Stimulated activated CD8-positive, alpha-beta memory T cell treated with anti-CD3 and anti-CD28 coated beads, Interleukin-4, amount 100 ng/mL, for 4 hours (primary cell): ENCODE measurements at places on chromosomes 1 and 21.

GRCh38 chr1:207973898-207974568, 63.1 kb upstream of the CD34 start:
- no peak for DNase-seq

DNA sequence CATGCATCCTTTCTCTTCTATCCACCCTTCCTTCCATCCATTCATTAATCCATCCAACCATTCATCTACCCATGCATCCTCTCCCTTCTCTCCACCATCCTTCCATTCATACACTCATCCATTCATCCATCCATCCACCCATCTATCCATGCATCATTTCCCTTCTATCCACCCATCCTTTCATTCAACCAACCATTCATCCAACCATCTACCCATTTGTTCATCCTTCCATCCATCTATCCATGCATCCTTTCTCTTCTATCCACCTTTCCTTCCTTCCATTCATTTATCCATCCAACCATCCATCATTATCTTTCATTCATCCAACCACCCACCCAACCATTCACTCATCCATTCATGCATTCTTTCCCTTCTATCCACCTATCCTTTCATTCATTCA, 188.4 kb downstream of the NPHP4 start:
- no peak for DNase-seq

- DNase-seq, result no peak
These were observed 144.0 kb downstream of the FMN2 start for GRCh38 chr1:240235521-240236288.

DNA sequence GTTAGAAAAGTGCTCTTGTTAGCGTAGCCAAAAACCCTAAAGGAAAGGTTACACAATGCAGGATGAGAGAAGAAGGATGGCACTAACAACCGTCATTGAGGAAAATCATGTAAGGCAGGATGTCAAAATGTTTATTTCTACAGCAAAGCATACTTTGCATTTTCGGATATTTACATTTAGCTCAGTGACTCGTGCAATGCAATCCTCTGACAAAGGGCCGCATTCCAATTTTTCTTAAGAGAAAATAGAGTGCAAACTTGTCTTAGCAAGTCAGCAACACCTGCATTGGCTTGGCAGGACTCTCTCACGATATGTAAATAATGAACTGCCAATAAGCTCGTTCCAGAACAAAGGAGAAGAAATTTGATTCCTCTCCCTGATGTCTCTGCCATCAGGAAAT, 33.3 kb downstream of the TIAM1 start:
- DNase-seq, result no peak

- no peak for DNase-seq
These were observed 292.7 kb downstream of the TPR start for GRCh38 chr1:186082235-186082937.

DNA sequence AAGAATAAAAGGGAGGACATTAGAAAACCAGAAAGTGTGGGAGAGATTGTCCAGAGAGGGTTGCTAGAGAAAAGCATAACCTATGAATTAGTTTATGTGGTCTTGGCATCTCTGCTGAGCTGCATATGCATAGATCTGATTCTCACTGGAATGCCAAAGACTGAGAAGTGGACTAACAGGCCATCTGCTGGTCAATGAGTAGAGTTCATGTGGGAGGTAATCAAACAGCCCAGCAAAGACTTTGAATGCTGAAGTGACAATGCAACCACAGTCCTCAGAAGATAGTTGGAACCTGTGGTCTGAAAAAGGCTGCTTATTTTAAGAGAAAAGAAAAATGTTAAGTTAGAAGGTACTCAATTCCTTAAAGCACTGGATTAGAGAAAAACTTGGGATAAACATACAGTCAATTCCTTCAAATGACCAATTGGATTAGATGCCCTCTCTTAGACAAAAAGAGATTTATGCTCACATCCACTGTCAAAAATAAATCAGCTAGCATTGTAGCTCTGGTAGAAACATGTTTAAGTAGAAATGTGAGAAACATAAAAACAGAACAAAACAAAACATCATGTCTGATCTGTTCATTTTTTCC, 382.8 kb downstream of the AMY1C start:
- no peak for DNase-seq

- DNase-seq, result no peak
These were observed 40.1 kb downstream of the BCAR3 start for GRCh38 chr1:93641527-93641926.

DNA sequence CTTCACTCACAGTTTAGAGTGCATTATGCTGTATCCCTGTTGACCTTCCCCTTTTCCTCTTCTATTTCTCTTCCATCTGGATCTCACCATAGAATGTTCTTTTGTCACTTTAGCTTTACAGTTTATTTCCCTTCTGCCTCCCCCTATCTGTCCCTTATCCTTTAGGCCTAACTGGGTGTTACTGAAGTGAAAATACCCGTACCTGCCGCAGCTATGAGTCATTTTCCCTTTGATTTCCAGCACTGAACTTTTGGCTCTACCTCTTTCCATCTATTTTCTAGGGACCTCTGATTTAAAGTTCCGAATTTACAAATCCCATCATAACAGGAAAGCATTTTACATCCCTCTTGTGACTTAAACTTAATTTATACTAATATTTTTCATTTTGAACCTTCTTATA, 19.7 kb downstream of the ITSN1 start:
- DNase-seq, result no peak

- no peak for DNase-seq
These were observed 12.4 kb downstream of the ACBD6 start for GRCh38 chr1:180489976-180490375.

- no peak for DNase-seq
These were observed 24.2 kb upstream of the ZNF648 start for GRCh38 chr1:182085726-182086125.

GRCh38 chr1:153251562-153251961, 7.9 kb upstream of the LORICRIN start:
- no peak for DNase-seq

- DNase-seq, result no peak
These were observed 121.7 kb downstream of the DTL start for GRCh38 chr1:212157252-212157651.

- DNase-seq, result no peak
These were observed 367.7 kb downstream of the PRDM2 start for GRCh38 chr1:14067711-14068110.

DNA sequence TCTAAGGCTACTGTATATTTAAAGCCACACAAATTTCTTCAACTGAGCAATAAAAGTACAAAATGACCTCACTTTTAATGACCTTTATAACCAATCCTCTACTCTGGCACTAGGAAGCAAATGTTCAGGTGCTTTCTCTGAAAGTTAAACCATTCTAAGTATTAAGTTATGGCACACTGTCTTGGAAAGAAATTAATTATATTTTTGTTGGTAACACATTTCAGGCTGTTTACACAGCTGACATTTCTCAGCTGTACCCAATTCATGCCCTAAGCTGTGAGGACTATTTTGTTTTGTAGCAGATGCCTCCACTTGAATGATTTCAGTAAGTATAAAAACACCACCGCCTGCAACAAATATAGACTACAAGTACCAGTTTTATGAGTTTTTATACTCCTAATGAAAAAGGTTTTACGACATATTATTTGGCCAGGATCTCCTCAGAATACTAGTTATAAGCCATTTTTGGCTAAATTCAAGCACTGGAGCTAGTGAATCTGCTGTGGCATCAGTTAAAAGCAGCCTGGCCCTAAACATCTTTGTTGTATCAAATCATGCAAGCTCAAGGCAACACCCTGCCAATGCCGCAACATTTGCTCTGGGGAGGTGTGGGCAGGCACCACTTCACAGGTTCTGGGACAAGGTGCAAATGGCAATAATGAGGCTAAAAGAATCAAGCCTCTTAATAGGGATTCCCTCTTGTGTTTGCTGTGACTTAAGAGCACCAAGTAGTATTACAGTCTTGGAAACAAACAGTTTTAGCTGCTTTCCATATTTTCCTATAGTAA, 228.4 kb upstream of the DMRTA2 start:
- DNase-seq, result no peak

DNA sequence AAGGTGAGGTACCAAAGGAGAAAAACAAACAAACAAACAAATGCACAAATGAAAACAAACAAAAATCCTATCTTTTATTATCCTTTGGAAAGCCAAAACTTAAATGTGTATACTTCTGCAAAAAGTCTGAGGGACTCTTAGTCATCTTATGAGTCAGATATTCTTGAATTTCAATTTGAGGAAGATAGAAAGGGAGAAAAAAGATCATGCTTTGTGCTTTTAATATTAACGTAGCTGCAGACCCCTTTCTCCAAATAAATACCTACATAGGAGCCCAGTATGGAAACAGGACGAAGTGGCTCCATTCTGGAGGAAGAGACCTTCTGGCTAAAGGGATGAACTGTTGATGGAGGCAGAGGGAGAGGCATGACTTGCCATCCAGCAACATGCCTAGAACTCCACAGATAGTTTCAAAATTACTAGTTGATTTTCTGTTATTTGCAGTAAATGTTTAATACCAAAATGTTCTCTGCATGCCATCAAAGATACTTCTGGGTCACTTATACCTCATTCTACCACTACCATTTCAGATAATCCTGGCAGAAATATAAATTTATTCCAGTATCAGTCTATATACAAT, 25.4 kb downstream of the NUP210L start:
- no peak for DNase-seq

DNA sequence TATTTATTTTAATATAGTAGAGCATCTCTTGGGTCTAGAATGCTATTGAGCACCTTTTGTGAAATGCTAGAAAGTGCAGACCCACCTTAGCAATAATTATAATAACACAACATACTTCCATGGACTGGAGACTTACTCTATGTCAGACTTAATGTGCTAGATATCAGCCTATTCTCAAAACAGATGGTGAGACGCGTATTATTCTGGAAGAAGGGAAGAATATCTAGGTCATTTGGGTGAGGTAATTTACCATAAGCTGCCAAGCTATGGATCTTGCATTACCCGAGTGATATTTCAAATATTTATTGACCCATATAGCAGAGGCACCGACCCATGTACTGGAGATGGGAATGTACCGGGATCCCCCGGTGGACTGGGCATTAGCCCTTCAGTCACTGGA, 20.6 kb upstream of the IFNLR1 start:
- DNase-seq, result no peak

GRCh38 chr21:16473988-16474387, 744.2 kb downstream of the USP25 start:
- DNase-seq, result no peak

DNA sequence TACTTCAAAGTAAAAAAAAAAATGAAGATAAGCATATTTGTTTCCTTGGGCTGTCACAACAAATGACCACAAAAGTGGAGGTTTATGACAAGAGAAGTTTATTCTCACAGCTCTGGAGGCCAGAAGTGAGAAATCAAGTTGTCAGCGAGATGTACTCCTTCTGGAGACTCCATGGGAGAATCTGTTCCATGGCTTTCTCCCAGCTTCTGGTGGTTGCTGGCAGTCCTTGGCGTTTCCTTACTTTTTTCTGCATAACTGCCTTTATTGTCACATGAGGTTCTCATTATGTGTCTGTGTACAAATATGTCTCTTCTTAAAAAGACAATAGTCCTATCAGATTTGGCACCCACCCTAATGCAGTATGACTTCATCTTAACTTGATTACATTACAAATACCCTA, 398.3 kb downstream of the KCNT2 start:
- no peak for DNase-seq

DNA sequence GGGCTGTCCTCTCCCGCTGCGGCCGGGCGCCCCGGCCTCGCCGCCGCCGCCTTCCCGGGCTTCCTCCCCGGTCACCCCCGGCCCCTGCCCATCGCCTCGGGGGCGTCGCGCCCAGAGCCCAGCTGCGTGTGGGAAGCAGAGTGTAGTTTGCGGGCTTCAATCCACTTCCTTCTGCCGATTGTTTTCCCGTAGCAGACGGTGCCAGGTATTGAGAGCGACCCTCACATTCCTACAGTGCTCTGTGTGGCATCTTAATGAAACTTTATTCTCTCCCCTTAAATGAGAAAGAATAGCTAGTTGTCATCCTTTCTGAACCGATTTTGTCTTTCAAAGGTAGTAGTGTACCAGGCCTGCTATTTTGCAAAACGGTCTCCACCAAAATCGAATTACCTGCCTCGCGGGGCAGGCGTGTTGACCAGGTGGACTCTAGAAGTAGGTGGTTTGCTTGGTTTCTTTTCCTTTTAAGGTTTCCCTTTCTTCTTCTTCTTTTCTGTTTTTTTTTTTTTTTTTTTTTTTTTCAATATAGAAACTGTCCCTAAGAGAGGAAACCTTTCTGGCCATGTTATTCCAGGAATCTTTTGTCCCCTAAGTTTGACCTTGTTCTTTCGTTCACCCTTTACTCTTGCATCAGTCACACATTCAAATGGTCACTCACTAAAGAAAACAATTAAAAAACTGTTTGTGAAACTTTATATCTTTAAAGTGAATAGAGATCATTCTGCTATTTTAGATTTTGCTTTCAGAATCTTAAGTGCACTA, 881 bp downstream of the USP25 start:
- DNase-seq, result no peak

DNA sequence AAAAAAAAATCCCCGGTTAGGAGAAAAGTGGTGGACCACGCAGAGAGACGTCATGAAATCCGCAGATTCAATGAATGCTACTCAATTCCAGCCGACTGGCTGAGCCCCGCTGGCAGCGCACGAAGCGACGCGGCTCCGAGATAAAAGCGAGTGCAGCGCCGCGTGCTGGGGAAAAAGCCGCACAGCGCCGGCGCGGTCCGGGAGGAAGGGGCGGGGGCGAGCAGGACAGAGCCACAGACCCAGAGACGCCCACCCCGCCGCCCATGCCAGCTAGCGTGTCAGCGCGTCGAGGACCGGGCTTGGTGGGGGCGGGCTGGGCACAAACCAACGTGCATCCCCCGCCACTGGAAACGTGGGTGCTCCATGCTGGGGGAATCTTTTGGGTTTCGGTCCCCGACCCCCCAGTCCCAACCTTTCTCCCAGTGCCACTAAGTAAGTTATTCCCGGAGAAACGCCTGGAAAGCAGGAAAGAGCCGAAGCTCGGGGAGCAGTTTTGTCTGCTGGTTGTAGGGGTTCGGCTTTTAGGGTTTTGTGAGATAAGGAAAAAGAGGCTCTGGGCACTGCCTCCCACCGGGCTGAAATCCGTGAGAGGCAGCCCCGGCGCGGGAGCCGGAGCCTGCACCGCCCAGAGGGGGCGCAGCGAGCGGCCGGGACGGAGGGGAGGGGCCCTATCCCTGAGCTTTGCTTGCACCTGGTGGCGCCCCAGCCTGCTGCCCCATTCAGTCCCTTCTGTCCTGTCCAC, at the start of gene KCNJ6:
Gene KCNJ6 (minus strand): TSS at position 148 of the 742 bp plus-strand sequence. CDS start 75,775 bp downstream, outside the sequence.
- no peak for DNase-seq

DNA sequence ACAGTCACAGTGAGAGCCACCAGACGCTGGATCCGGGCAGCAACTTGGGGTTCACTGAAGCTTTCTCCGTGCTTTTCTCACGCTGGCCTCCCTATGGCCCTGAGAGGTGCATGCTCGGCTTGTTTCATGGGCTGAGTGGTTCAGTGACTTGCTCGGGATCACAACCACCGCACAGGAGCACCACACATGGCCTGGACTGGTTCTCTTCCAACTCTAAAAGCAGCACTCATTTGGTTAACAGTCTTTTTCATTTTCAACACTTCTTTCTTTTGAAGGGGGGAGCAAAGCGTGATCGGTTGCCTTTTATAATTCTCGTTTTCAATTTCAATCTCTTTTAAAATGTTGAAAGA, 26.2 kb downstream of the UBIAD1 start:
- DNase-seq, result no peak

DNA sequence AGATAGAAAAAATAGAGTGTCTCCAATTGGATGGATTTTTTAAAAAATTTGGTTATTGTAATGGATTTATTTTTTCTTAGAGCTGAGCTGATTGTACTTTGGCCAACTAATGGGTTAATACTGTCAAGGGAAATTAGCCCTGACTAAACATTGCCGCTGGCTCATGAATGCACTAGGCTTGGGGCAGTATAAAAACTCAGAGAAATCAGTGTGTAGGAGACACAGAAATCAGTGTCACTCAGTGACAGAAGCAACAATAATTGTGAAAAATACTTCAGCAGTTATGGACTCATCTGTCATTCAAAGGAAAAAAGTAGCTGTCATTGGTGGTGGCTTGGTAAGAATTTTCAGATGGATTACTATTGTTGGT, at the start of gene KMO:
Gene KMO (plus strand): TSS at position 217 of the 370 bp plus-strand sequence. CDS start 67 bp downstream, at position 284.
- DNase-seq, result no peak
